ENCODE measurements at places on chromosomes 1 and 21. TPM values are rescaled to one million over a fixed set of nuclear protein-coding genes. Genes with fewer than 3 reads are reported as not detected.
A peak's percentile ranks its signal among the peaks of the same experiment; 100 is the strongest.

DNA sequence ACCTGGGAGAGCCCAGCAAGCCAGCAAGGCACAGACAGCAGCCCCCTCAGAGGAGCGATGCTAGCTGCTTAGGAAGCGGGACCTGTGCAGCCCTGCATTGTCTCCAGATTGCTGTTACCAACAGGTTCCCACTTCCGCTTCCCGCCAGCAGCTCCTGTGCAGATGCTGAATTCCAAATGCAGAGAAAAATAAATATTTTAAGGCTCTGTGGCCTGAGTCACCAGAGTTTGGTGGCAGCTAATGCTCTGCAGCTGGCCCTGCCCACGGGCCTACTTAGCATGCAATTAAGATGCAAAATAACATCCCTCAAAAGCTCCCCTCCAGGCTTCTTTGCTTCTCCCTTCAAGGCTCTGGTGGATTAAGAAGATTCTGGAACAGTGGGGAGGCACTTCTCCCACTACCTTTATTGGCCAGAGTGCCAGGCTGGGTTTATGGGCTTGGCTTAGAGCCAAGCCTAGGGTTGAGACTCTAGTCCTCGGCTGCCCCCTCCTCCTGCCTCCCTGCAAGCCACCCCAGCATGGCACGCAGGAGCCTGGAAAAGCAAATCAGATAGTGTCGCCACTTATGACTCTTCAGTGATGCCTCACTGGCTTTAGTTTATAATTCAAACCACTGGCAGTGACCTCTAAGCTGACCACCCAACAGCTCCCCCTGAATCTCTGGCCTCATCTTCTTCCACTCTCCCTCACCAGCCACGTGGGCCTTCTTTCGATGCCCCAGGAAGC, 207.1 kb upstream of the ZC3H12A start:
- no peak for DNase-seq

- DNase-seq, result no peak
Observed at GRCh38 chr1:51240084-51240483, 4.0 kb downstream of the RNF11 start.

- DNase-seq, result no peak
Observed at GRCh38 chr21:45617021-45617921, 26.3 kb upstream of the PCBP3 start.

DNA sequence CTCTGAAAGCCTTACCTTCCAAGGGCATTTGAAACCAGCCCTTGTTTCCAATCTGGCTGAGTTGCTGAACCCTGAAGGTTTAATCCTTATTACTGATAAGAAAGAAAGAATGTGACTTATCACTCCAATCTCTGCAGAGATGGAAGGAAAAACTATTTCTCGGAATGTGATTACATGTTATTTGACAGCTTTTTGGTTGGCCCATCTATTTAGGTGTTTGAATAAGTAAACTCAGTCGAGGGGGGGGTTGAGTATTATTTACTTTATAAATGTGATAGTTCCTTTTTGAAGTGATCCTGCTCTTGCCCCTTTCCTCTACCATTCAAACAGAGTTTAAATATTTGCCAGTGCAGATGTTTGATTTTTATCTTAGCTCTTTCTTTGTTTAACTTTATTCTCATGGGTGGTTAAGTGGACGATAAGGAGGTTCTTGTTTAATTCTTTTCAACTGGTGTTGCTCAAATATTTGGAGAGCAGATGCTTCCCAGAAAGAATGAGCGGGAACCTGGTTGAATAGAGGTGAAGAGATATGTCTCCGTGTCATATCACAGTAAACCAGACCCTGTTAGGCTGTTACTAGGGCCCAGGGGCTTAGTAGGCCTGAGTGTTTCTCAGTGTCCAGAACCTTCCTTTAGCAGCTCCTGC, 126.1 kb downstream of the CACHD1 start:
- no peak for DNase-seq

- DNase-seq, result no peak
Observed at GRCh38 chr1:228889289-228889688, 154.0 kb downstream of the RHOU start.

DNA sequence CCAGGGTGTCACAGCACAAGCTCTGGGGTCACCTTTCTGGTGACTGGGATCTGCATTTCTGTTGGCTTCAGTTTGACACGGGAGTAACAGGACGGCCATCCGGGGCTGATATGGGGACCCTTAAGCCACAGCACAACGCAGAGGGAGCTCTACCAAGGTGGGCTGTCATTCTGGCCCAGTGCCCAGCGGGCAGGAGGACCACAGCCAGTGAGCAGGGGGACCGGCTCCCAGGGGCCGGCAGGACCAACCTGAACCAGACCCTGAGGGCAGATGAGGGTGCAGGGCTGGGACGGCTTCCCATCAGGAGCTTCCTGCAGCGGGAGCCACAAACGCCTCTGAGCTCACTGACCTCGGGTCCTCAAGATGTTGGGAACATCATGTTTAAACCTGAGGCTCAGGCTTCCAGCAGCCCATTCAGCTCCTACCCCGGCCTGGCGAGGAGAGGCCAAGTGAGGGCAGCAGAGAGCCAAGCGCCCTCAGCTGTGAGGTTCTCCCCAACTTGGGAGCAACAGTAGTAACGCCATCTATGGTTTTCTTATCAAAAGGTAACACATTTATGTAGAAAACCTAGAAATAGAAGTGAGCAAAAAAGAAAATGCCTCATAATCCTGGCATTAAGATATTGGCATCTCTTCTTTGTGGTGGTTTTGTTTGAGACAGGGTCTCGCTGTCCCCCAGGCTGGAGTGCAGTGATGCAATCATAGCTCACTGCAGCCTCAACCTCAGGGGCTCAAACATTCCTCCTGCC, 26.8 kb downstream of the TMEM201 start:
- peak; percentile 75 for DNase-seq

- no peak for DNase-seq
Observed at GRCh38 chr1:207951652-207952051, 40.7 kb upstream of the CD34 start.

GRCh38 chr21:40929833-40930232, 82.9 kb upstream of the DSCAM start:
- DNase-seq, result no peak

GRCh38 chr1:231315887-231316286, 21.8 kb downstream of the EXOC8 start:
- peak; percentile 38 for DNase-seq

DNA sequence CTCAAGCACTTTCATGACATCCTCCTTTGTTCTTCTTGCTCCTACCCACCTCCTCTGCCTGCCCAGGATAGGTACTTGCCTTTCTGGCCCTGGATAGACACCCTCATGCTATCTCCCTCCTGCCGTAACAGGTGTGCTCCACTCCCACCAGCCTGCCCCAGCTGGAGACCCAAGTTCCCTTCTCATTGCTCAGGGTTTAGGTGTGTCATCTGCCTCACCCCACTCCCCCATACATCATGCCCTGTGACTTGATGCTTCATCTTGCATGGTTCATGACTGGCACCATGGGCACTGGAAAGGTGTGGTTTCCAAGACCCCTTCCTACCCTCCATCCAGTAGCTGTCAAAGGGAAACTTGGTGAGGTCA, 5.9 kb downstream of the RHEX start:
- DNase-seq, result no peak

- peak; percentile 9 for DNase-seq
Observed at GRCh38 chr21:45469273-45470086, 64.5 kb downstream of the COL18A1 start.

- DNase-seq, result no peak
Observed at GRCh38 chr1:17304826-17305175, 3.2 kb upstream of the PADI4 start.

GRCh38 chr21:35172231-35172630, 123.1 kb upstream of the RUNX1 start:
- DNase-seq, result no peak

GRCh38 chr1:94746635-94747525, 73.3 kb upstream of the SLC44A3 start:
- peak; percentile 64 for DNase-seq

- no peak for DNase-seq
Observed at GRCh38 chr1:16385659-16386453, 18.8 kb downstream of the SZRD1 start.

The HPDL gene
- total RNA-seq, result 2.3 TPM

The GPR25 gene
- total RNA-seq, result not detected

The SAMD11 gene
- total RNA-seq, result 46.2 TPM

The L1TD1 gene
- 1.8 TPM for total RNA-seq

The SLC22A15 gene
- 49.4 TPM for total RNA-seq

The NPL gene
- 2.3 TPM for total RNA-seq

The VANGL2 gene
- 79.4 TPM for total RNA-seq

The WDR64 gene
- not detected for total RNA-seq

The TXNIP gene
- total RNA-seq, result 126 TPM

The FBLIM1 gene
- 29.9 TPM for total RNA-seq

All from glutamatergic neuron (in vitro differentiated cells).